ENCODE measurements at places on chromosomes 3 and 15.

DNA sequence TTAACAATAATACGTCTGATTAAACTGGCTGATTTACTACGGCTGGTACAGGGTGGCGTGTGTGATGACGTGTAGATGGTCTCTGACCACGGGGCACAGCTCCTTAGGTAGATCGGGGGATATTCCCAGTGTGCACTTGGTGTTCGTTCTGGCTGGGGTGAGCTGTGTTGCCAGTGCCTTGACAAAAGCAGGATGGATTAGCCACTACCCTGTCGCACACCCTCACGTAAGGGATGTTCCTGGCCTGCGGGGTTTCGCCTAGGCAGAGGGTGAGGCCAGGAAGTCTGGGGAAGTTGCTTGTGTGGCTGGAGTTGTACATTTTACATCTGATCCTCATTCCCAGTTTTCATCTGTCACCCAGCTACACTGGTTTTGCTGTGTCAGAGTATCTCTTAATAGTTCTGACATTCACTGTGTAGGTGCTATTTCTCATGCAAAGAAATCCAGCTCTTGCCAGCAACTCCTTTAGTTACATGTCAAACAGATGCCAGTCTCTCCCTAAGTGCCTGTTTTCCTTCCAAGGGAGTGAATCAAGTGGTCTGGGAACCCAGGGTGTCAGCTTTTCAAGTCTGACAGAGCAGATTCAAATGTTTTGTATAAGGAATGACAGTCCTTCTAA is 66.1 kb upstream of the CCR4 start:
- DNase-seq: no peak

DNA sequence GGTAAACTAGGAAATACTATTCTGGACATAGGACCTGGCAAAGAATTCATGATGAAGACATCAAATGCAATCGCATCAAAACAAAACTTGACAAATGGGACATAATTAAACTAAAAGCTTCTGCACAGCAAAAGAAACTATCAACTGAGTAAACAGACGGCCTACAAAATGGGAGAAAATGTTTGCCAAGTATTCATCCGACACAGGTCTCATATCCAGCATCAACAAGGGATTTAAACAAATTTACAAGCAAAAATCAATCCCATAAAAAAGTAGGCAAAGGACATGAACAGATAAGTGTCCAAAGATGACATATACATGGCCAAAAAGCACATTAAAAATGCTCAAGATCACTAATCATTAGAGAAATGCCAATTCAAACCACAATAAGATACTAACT is 1088.9 kb downstream of the NAALADL2 start:
- no peak for DNase-seq

- no peak for DNase-seq
Observed at GRCh38 chr3:158743664-158744566, 11.7 kb upstream of the RARRES1 start.

GRCh38 chr15:33089878-33090757 is 104.4 kb downstream of the FMN1 start:
- DNase-seq: no peak

DNA sequence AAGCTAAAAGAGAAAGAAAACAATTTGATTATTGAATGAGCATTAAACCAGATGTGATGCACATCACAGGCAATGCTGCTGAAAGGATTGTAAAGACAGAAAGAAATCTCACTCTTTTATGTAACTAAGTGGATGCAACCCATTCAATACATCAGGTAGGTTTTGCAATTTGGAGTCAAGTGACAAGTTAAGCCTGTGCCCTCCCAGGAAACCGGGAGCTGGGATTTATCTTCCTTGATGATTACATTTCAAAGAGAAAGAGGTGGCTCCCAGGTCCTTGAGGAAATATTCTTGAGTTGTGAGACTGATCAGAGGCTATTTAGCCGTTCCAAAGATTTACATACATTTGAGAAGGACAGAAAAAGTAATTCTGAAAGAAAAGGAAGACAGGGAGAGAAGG is 219.0 kb upstream of the PROK2 start:
- no peak for DNase-seq

- DNase-seq: no peak
Observed at GRCh38 chr3:147616998-147617619, 207.9 kb downstream of the ZIC1 start.

DNA sequence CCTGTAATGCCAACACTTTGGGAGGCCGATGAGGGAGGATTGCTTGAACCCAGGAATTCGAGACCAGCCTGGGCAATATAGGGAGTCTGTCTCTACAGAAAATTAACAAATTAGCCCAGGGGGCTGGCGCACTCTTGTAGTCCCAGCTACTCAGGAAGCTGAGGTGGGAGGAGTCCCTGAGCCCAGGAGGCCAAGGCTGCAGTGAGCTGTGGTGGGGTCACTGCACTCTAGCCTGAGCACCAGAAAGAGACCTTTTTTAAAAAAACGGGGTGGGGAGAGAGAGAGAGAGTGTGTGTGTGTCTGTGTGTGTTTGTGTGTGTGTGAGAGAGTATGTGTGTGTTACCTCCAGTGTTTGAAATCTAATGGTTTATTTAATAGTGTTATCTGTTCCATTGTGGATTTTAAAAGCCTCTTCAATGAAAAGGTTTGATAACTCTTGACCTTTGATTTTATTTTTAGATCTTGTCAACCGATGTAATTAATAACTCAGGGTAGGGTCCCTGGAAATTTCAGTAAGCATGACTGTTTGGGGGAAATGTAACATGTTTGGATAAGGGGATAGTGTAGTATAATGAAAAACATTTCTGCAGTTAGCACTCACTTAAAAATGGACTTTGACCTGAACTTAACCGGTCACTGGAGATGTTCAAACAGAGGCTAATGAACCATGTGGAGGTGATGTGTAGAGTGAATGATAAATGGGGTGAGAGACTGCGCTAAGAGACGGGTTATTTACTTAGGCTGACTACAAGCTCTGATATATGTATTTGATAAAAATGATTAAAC is 29.7 kb downstream of the LRCH3 start:
- DNase-seq: no peak

DNA sequence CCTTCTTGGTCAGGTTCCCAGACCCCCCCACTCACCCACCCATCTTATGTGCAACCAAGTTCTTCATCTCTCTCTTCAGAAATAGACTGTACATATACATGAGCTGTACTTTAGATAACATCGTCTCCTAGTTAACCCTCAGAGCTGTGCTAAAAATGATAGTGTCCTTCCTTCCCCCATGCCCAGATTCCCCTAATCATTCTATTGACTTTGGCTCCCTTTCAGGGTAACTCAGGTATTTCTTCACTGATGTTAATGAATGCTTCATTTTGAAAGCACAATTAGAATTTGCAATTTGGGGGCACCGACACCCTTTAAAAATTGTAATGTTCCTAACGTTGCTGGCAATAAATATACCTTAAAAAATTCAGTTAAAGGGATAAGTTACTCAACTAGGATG is 10.9 kb downstream of the PARP9 start:
- DNase-seq: no peak

GRCh38 chr3:123765475-123766128 is 118.5 kb downstream of the MYLK start:
- DNase-seq: no peak

GRCh38 chr15:40688932-40689799 is 5.8 kb upstream of the RAD51 start:
- DNase-seq: no peak

- DNase-seq: no peak
Observed at GRCh38 chr3:8712045-8712907, 21.3 kb upstream of the CAV3 start.

DNA sequence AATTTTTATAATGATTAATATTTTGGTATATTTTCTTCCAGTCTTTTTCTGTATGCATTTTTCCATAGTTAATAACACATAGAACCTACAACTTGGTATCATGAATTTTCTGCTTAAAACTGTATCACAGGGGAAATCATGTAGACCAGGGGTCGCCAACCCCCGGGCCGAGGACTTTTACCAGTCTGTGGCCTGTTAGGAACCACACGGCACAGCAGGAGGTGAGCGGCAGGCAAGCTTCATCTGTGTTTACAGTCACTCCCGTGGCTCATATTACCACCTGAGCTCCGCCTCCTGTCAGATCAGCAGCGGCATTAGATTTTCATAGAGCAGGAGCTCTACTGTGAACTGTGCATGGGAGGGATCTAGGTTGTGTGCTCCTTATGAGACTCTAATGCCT is 54.7 kb downstream of the RPL22L1 start:
- no peak for DNase-seq

GRCh38 chr3:194084284-194084683 is 51.7 kb upstream of the HES1 start:
- no peak for DNase-seq

DNA sequence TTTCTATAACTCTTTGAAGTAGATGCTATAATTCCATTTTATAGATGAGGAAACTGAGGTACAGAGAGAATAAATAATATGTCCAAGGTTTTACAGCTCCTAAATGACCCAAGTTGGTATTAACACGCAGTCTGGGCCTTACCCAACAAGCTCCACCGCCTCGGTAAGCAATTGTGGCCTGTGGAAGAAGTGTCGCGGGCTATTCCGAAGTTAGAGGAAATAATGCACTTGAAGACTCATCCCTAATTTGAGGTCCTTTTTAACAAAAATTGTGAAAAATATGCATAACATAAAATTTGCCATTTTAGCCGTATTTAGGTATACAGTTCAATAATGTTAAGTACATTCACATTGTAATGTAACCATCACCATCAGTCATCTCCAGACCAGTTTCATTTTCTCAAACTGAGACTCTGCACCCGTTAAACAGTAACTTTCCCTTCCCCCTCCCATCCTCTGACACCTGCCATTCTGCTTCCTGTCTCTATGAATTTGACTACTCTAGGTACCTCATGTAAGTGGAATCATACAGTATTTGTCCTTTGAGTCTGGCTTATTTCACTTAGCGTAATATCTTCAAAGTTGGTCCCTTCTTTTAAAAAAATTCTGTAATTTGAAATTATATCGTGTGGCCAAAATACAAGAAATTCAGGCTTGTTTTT is 18.2 kb downstream of the IDH3A start:
- DNase-seq: no peak

DNA sequence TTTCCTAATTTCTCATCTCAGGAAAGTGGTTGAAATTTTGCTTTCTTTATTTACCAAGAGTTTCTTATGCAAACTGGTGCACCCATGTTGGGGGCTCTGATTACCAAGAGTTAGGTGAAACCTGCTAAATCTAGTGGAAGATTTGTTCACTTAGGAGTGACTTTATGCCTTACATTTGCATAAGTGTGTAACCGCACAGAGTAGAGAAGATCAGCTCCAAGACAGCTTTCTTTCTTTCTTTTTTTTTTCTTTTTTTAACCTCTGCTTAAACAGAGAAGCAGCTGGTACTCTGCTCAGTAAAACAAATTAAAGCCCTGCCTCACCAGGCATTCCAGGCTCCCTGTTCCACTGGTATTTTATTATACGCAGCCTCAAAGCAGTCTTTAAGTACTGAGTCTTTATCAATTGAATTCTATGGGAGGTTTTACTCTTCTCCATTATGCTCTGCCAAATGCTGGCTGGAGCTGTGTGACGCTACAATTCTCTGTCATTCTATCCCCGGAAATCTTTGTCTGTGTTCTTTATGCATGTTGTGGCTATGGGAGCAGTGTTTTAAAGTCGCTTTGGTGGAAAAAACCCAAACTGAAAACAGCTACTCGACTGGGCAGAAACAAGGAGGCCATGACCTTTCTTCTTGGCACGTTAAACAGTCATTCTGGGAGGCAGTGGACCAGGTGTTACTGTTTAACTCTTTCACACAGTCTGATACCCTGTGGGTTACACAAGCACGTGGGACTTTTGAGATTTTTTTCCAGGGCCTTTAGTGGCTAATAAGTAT is 55.2 kb upstream of the GBE1 start:
- no peak for DNase-seq

DNA sequence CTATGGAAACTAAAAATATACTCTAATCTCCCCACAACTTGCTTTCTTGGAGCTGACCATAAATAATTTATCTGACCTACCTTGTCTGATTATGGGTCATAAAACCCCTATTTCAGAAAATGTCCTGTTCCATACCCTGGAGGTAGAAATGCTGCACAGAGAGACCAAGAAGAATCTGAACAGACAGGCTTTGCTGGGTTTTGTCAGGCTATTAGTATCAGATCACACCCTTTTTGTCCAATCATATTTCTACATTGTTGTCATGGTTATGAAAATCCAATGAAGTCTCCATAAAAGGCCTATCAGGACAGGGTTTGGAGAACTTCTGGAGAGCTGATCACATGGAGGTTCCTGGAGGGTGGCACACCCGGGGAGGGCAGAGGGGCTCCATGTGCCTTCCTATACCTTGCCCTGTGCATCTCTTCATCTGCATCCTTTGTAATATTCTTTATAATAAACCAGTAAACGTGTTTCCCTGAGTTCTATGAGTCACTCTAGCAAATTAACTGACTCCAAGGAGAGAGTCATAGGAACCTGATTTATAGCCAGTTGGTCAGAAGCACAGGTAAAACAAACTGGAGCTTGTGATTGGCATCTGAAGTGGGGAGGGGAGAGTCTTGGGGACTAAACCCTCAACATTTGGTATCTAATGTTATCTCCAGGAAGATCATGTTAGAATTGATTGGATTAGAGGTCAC is 58.1 kb downstream of the NGLY1 start:
- DNase-seq: no peak

DNA sequence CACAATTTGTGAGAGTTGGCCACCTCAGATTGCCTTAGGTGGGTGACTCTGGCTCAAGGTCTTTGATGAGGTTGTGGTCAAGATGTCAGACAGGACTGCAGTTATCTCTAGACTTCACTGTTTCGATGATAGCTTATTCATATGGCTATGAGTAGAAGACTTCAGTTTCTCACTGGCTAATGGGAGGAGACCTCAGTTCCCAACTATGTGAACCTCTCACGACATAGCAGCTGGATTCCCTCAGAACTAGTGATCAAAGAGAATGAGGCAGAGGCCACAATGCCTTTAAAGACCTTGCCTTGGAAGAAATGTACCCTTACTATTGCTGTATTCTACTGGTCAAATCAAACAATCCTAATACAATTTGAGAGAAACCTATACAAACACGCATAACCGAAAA is 607.5 kb upstream of the ROBO2 start:
- no peak for DNase-seq

- DNase-seq: no peak
Observed at GRCh38 chr3:65210026-65210814, 522.4 kb upstream of the ADAMTS9 start.

DNA sequence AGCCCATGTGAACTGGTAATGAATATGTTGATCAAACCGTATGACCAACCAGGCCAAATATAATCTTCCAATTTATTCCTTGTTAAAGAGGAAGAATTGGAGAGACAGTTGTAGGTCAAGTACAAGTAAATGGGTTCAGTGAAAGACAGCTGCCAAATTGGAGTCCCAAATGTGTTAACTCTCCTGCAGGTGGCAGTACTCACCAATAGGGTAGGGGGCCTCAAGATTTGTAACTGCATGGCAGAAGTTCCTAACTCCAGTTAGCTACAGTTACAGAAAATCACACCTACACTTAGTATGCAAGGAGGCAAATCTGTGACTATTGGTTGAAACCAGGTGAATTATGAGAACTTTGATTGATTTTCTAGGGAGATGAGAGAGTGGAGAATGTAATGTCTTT is 278.0 kb downstream of the ZBBX start:
- no peak for DNase-seq
